ENCODE measurements at places on chromosomes 6 and 20.

- no peak for DNase-seq
Measured at GRCh38 chr6:26075063-26075717, 12.0 kb upstream of the HFE start.

- DNase-seq: no peak
Measured at GRCh38 chr6:102732898-102733297, 1339.4 kb downstream of the GRIK2 start.

DNA sequence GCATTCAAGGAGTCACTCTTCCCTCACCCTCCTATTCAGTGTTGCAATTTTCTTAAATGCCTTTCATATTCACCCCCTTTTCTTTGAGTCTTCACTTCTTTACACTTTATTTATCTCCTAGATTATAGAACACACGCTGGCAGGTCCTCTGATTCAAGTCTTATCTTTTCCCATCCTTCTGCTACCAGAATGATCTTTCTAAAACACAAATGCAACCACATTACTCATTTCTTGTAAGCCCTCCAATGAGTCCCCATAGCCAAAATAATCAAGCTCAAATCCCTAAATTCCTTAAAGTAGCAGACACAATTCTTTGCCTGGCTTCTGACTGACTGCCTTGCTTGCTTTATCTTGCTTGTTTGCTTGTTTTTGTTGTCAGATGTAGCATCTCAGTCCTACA lies 920.0 kb downstream of the TFAP2A start:
- DNase-seq: no peak

GRCh38 chr6:36432151-36432671 lies 10.4 kb downstream of the PXT1 start:
- no peak for DNase-seq

GRCh38 chr6:129211626-129212025 lies 328.7 kb downstream of the LAMA2 start:
- no peak for DNase-seq

DNA sequence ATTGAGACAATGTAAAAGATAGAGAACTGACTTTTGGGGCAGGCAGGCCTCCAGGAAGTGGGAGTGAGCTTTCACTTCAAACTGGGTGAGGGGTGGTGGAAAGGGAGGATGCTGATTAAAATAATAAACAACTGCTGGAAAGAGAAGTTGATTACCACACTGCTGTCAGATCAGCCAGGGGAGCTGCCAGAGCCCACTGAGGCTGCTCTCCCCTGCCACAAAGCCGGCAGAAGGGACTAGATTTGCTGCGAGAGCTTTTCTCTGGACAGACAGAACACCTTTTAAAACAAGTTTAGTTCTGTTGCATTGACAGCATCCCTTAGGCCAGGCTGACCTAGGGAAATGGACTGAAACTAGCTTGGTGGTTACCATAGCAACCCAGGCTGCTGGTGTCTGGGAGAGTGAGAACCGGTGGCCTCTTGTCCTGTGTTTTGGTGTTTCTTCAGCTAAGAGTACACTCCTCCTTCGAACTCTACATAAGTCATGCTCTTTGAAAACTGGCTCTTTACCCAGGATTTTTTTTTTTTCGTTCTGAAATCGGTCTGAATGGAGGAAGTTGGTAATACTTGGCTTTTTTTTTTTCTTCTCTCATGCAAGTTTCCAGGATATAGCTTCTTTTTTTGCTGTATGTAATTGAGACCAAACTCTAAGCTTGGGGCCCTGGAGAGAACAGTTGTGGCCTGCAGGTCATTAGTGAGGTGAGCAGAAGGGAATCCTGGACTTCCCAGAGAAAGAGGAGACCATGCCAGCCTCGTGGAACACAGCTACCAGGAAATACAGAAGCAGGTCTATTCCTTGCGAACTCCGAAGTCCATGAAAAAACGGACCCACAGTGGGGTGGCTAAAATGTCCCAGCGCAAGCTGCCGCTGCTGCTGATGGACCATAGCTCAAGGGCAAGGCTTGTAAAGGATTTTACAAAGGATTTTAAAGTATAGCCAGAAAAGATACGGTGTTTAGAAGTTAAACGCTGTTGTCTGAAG lies 374.4 kb downstream of the UTRN start:
- DNase-seq: no peak
